Hematopoietic multipotent progenitor cell treated with erythropoietin and hydrocortisone succinate and interleukin-3 and kit ligand, for 8 days (in vitro differentiated cells): ENCODE measurements at places on chromosomes 3 and 15.

- DNase-seq, result no peak
Observed at GRCh38 chr15:71136159-71136783, 21.0 kb downstream of the THSD4 start.

- no peak for DNase-seq
Observed at GRCh38 chr15:37929238-37929637, 5.2 kb upstream of the TMCO5A start.

GRCh38 chr3:128609294-128609693 is 41.3 kb downstream of the RPN1 start:
- DNase-seq, result no peak

GRCh38 chr3:180959691-180960090 is 29.8 kb downstream of the DNAJC19 start:
- no peak for DNase-seq

DNA sequence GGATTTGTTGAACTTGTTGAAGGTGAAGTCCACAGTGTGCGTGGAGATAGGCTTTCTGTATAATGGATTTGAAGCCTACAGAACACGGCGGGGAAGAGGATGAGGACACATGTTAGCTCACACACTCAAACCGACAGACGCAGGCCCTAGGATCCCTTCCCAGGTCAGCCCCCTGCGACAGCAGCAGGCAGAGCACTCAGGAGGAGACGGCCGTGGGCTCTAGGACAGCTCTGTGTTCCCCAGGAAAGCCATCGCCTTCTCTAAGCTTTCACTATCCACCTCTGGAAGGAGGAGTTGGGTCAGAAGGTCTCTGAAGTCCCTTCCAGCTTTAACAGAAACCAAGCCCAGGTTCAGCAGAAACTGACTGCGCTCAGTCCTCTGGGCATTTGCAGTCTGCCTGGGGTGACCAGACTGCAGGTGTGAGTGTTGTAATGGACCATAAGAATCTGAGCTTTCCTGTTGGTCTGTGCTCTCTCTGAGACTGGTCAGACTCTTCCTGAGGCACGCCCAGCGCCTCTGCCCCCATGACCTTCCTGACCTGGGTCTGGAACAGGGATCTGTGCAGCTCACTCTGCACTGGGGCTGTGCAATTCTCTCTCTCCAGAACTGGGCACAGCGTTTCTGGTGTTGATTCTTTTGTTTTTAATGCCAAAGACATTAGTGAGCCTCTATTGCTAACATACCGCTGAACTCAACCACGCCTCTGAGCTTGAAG is 33.5 kb downstream of the UMPS start:
- DNase-seq, result no peak

DNA sequence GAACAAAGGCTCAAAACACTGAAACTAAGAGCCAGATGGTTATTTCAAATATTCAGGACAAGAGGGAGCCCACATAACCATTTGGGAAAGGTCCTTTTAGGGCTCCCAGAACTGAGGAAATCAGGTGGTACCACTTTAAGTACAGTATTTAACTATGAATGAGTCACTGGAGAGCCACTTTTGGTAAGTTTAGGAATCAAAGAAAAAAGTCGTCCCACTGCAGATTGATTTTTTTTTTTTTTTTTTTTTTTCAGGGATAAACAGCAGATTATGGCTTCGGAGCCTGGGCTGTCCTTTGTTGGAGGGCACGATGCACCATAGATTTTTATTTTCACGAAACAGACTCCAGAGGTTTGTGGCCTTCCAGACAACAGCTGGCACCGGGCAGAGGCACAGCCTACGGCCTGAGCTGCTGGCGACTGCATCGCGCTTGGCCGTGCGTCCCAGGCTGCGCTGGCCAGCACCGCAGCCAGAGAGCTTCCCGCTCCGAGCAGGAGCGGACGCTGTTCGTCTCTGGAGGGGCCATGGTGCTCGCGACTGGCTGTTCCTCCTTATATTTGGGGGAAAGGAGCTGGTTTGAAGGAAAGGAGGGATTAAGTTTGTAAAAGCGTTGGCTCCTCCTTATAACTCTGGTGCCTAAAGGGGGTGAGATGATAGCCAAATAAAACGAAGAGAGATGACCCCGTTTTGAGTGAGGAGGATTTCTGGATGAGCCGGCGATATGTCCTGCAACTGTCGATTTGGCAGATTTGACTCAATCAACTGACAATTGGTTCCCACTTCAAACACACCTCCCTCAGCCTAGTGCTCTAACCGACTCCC is 152.9 kb upstream of the GOLIM4 start:
- no peak for DNase-seq
